ENCODE measurements at places on chromosomes 5 and 9.
A peak's percentile ranks its signal among the peaks of the same experiment; 100 is the strongest.

GRCh38 chr5:56158331-56158960 is 74.7 kb downstream of the ANKRD55 start:
- peak; percentile 48 for DNase-seq

- DNase-seq = no peak
Measured at GRCh38 chr5:145943674-145944121, 7.3 kb downstream of the SH3RF2 start.

DNA sequence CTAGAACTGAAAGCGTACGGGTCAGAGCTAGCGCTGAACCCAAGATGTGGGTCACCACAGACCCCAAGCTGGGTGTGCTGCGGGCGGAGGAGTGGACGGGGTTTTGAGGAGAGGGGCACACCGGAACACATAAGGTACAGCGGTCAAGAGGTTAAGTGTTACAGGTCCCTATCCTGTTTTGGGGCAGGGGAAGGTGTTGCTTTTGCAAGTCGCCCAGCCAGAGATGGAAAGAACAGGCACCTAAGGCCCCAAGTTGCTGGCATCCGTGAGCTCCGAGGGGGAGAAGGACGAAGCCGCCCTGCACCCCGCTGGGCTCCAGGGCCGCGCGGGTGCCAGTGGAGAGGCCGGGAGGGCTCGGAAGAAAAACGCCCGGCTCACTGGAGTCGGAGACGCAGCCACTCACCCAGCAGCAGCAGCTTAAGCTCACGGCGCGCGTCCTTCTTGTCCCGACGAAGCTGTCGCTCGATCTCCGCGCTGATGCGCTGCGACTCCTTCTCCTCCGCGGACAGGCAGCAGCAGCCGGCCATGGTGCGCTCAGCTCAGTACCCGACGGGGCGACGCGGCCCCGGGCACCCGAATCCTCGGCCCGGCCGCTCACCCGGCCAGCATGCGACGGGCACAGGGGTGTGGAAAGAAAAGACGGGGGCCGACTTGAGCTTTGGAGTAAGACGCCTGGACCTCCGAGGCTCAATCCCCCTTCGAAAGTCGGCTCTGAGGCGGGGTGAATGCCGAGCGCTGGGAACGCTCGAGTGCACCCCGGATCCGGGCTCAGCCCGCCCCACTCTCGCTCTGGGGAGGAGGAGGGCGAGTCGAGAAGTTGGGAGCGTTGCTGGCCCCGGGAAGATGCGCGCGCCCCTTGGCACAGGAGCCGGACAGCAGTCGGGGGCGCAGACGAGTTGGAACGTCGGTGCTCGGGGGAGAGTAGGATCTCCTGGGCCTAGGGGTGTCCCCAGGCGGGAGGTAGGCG is 572 bp downstream of the GNA14 start:
- no peak for DNase-seq

DNA sequence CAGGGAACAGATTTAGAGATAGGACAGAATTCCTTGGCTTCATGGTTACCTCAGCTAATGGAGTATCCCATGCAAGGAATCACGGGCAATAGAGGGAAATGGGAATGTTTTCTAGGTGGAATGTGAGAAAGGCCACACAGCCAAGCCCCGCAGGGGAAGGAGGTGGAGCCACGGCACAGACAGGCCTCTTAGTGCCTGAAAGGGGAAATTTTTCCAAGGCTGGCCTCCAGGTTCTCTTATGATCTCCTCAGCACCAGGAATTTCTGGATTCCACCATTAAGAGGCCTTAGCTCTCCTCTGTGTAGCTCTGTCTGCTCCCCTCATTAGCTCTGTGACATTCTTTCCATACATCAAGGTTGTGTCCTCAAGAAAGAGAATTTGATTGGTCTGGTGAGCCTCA is 124.7 kb downstream of the GALNT10 start:
- DNase-seq = no peak

GRCh38 chr9:116149844-116150243 is 3.7 kb upstream of the PAPPA start:
- DNase-seq = no peak

DNA sequence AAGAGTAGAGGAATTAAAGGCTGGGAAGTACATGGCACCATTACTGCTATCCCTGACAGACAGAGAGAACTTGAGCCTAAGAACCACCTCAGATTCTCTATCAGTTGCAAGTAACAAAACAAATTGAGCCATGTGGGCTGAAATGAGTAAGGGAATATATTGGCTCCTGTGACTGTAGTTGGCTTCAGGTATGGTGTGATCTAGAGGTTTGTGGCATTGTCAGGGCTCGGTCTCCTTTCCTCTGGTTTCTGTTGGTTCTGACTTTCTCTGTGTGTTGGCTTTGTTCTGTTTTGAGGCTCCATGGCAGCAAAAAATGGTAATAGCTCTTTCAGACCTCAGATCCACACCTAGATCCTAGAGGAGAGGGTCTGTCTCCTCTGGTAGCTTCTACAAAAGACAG is 5.7 kb downstream of the GALNT10 start:
- DNase-seq = no peak

DNA sequence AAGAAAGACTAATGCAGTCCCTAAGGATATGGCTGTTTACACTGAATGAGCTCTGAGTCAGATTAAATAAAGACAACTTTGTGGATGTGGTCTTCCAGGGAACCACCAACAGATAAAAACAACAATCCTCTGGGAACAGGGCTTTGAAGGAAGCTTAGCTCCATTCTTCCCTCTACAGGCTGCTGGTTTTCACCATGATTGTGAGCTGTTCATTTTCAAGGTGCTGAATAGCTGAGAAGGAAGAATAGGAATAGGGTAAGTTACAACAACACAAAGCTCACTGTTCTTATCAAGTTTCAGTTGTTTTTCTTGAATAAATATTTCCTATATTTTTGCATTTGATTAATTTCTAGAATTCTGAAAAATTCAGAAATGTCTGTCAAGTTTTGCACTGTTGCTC is 25.9 kb upstream of the PTAR1 start:
- DNase-seq = no peak

GRCh38 chr5:111278858-111279504 is 54.8 kb downstream of the CAMK4 start:
- peak; percentile 90 for DNase-seq

- DNase-seq = no peak
Measured at GRCh38 chr9:137172901-137173795, 1.3 kb upstream of the TMEM210 start.

DNA sequence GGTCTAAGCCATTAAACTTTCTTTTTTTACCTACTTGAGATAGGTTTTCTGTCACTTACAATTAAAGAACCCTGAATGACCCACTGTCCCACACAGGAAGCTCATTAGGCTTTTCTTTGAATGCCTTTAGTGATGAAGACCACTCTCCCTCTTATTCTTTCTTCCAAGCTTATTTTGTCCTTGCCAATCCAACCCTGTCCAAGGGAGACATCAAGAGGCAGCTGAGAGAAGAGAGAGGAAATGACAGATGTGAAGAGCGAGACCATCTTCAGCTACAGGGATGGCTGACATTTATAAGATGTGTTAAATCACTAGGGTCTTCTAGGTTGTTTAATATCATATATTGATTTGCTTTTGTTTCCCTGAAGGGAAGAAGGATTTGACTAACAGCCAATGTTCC is 133.5 kb downstream of the FAM114A2 start:
- DNase-seq = no peak

- DNase-seq = no peak
Measured at GRCh38 chr9:123550012-123550411, 194.0 kb downstream of the CRB2 start.

GRCh38 chr9:71121275-71122021 is at the start of gene TRPM3:
Gene TRPM3, minus strand, starts transcription at chr9:71121621. Its CDS starts 267 bp downstream, at chr9:71121354.
- DNase-seq = no peak

GRCh38 chr9:33277484-33277883 is 12.6 kb downstream of the CHMP5 start:
- no peak for DNase-seq

DNA sequence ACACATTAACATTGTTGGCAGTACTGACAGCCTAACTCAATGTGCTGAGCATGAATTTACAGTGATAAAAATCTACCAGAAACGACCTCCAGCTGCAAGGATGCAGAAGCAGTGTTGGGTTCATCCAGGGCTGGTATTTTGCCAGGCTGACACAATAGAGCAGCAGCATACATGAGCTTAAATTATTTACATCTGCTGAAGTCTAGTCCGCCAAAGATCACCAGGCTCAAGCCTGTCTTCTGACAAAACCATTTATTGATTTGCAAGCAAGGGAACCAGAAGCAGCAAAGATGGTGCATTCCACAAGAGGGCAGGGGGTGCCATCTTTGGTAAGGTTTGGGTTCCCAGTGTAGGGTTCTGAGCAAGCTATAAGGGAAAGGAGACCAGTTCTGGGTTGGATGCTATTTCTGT is 8.7 kb upstream of the C5orf34 start:
- no peak for DNase-seq

- DNase-seq = no peak
Measured at GRCh38 chr9:100555471-100555870, 22.4 kb upstream of the CAVIN4 start.

GRCh38 chr5:141272906-141273305 is 27.7 kb downstream of the PCDHB15 start:
- no peak for DNase-seq

- DNase-seq = no peak
Measured at GRCh38 chr9:136050701-136051452, 44.2 kb downstream of the NACC2 start.

- DNase-seq = no peak
Measured at GRCh38 chr9:98502311-98502975, 206.3 kb downstream of the GABBR2 start.

DNA sequence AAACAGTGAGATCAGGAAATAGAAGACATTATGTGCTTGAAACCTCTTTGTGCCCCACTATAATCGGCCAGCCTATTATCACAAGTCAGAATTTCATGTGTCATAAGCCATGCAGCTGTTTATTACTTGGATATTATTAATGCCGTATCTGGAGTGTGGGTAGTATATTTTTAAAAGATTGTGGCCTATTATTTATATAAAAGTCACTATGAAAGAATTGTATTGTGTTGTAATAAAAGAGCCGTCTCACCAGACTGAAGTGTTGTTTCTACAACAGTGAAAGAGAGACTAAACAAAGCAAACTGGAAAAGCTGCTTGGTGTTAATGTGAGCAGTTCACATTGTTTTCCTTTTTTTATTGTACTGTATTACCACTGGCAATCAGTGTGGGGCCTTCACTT is 449.1 kb downstream of the PSAT1 start:
- no peak for DNase-seq

- no peak for DNase-seq
Measured at GRCh38 chr5:159393854-159394274, 63.6 kb upstream of the IL12B start.

DNA sequence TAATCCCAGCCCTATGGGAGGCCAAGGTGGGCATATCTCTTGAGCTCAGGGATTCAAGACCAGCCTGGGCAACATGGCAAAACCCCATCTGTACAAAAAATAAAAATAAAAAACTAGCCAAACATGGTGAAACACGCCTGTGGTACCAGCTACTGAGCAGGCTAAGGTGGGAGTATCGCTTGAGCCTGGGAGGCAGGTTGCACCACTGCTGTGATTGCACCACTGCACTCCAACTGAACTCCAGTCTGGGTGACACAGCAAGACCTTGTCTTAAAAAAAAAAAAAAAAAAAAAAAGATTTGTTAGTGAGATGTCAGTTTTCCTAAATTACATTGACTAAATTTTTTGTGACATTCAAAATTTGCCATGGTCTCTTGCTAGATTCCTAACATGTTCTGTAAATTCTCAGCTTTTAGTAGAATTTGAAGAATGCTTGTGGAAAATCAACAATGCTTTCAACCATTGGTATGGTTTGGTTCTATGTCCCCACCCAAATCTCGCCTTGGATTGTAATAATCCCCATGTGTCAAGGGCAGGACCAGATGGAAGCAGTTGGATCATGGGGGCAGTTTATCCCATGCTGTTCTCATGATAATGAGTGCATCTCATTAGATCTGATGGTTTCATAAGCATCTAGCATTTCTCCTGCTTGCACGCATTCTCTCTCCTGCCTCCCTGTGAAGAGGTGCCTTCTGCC is 236.1 kb downstream of the ARRDC3 start:
- no peak for DNase-seq

DNA sequence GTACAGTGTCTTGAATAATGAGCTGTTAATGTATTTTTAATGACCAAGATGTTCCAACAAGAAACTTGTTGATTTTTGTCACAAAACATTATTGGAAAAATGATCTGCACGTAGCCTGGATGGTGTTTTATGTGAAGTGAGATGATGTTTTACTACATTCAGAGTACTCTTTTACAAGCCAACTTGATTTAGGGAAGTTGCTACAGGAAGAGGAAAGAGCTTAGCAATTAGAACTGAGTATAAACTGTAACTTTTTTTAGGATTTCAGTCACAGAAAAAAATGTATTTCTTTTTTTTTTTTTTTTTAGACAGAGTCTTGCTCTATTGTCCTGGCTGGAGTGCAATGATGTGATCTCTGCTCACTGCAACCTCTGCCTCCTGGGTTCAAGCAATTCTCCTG is 113.6 kb upstream of the ADRA1B start:
- no peak for DNase-seq

- DNase-seq = no peak
Measured at GRCh38 chr5:170206958-170207357, 25.8 kb upstream of the C5orf58 start.

DNA sequence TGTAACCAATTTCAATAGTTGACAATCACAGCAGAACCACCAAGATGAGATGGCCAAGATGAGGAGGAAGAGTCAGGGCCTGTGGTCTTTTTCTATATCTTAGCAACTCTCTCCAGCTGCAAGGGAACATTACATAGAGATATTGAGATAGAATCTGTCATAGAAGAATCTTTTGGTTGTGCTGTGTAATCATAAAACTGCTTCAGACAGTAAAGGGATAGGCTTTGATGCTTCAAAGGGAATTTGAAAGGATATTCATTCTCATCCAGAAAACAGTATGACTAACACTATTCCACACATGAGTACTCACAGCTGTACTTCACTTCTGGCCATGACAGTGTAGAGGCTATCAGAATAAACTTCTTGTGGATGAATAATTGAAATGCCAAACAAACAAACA is 145.9 kb downstream of the YIPF5 start:
- DNase-seq = no peak

DNA sequence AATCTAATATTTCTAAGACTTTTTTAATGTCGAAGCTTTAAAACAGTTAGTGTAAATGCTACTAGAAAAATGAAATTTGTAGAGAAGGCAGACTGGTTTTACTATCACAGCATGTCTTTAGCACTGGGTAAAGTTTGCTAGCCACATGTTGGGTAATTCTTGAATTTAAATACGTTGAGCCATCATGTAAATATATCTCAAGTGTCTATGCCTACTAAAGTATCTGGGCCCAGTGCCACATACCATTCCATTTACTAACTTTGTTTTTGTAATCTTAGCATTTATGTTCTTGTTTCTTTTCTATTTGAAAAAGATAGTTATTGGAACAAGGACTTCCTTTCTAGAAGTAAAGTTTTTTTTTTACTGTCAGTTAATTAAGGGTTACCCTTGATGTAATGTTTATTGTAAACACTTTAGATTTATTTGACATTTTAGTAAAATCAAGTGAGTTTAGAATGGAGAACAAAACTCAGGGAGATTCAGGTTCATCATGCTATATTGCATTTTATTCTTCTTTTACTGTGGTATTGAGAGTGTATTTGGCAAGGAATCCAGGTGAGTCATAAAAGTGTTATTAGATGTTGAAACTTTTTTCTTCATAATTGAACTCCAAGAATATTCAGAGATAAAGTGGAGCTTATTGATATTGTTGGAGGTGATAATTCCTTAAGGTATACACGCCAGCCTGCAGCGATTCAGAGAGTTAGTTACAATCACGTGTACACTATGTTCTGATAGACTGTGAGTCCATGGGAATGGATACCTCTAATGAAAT is 182.4 kb downstream of the CCDC171 start:
- no peak for DNase-seq
